Aorta (tissue), 5 donors: ENCODE measurements at places on chromosomes 3 and 15. TPM values are rescaled to one million over a fixed set of nuclear protein-coding genes. Genes with fewer than 3 reads are reported as not detected.

GOLGA6B gene
- not detected for total RNA-seq

WWTR1 gene
- total RNA-seq = 225 TPM

PCCB gene
- 18.7 TPM for total RNA-seq

DNA sequence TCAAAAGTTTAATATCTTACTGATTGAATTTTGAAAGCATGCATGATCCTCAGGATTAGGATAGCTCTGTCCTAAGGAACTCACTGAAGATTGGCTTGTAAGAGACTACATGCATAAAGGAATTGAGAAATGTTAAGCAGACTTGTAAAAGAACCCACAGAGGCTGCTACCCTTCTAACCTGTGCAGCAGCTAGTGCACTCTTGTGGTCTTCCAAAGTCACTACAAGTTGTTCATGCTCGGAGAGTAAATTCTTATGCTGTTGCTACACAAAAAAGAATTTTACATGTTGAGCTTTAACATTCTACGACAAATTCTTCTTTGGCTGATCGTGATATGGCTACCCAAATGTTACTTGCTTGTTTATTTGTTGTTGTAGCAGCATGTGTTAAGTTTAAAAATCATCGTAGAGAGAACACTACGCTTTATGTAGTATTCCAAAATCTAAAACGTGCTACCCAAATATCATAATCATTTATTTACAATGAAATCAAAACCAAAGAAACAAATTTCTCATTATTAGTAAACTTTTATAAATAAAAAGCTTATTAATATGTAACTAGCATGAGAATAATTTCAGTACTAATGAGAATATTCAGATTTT is 55.0 kb downstream of the GOLIM4 start:
- DNase-seq = no peak

DNA sequence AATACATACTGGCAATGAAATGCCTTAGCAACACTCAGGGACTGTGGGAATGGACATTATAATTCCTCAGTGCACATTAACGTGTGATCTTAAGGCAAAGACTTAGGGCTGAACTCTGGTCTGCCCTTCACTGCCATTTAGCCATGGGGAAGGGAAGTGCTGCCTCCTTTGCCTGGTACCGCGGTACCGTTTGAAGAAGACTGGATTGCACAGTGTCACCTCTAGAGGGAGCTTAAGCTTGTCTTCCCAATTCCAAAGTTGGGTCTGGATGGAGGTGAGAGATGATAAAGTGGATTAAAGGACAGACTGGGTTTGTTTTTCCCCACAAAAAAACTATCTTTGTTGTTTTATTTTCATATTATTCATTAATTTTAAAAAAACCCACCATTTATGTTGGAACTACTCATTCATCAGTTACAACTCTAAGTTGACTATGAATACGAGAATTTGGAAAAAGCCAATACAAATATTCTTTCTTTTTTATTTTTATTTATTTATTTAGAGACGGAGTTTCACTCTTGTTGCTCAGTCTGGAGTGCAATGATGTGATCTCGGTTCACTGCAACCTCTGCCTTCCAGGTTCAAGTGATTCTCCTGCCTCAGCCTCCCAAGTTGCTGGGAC is 60.0 kb upstream of the SYN2 start:
- DNase-seq = no peak

- no peak for DNase-seq
Measured at GRCh38 chr3:151093905-151094304, 8.4 kb downstream of the MED12L start.
